CD4-positive, alpha-beta T cell treated with Interleukin-4 for 1 hour (primary cell): ENCODE measurements at places on chromosomes 7 and 10.

- peak; percentile 35 for DNase-seq
Measured at GRCh38 chr10:68897336-68897741, 3.8 kb upstream of the DDX50 start.

DNA sequence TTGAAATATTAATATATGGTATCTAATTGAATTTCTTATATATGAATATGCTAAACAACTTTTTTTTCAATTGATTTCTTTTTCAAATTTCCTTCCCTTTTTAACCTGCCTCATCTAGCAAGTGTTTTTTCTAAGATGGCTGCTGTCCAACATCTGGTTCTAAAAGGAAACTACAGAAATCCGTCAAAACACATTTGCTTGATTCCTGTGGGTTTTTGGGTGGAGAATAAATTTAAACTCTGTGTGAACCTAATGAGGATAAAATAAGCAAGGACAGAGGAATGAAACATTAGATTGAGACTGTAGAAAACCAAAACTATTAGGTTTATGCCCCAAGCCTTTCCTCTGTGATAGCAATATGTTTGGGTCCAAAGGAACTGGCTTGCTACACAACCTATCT is 75.5 kb upstream of the STARD3NL start:
- no peak for DNase-seq

- DNase-seq, result no peak
Measured at GRCh38 chr7:37550872-37551271, 102.2 kb upstream of the ELMO1 start.

- DNase-seq, result no peak
Measured at GRCh38 chr10:29048506-29048905, 240.4 kb upstream of the LYZL1 start.

- DNase-seq, result no peak
Measured at GRCh38 chr7:14432924-14433323, 443.5 kb upstream of the ETV1 start.

- DNase-seq, result no peak
Measured at GRCh38 chr7:101116898-101117297, 10.0 kb upstream of the SERPINE1 start.

DNA sequence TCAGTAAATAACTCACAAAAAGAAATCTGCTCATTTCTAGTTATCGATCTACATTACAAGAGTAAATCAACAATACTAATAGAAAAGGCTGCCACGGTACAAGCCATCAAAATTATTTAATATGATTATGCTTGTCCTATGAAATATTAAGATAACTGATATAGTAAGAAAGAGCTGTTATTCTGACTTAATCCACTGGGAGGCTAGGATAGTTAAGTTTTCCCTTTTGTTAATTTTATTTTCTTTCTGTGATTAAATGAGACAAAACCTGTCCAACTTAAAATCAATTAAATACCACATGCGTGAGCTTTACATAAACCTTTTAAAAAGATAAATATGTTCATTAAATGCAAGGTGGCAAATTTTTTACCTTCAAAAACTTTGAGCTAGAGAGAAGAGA is 114.8 kb downstream of the LMBR1 start:
- no peak for DNase-seq

DNA sequence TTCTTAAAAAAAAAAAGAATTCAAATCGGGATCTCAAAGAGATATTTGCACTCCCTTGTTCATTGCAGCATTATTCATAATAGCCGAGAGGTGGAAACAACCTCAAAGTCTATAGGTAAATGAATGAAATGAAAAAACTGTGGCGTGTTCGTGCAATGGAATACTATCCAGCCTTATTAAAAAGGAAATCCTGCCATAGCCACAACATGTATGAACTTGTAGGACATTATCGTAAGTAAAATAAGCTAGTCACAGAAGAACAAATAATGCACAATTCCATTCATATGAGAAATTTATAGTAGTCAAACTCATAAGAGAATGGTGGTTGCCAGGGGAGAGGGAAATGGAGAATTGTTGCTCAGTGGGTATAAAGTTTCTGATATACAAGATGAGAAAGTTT is 37.9 kb downstream of the GRK5 start:
- DNase-seq, result no peak

DNA sequence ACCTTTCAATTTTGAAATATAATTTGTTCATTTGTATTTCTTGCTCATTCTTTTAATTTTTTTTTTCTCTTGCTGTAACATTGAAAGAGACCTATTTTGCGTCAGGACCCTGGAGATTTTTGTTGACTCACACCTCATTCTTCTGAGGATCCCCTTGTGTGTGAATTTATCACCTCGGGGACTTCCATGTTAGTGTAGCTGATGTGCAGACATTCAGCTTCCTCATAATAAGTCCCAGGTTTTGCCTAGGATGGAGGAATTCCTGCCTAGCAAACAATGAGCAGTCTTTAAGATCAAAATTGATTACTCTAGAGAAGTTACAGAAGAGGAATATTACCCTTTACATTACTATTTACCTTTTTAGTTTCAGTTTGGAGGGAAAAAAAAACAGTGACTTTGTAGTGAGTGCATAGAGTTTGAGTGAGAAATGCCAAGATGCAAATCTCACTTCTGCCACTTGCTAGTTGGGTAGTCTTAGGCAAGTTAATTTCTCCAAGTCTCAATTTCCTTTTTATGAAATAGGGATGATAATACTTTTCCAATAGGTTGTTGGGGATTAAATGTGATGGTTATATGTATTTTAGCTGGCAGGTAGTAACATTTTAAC is 14.3 kb downstream of the TES start:
- DNase-seq, result peak; percentile 15

DNA sequence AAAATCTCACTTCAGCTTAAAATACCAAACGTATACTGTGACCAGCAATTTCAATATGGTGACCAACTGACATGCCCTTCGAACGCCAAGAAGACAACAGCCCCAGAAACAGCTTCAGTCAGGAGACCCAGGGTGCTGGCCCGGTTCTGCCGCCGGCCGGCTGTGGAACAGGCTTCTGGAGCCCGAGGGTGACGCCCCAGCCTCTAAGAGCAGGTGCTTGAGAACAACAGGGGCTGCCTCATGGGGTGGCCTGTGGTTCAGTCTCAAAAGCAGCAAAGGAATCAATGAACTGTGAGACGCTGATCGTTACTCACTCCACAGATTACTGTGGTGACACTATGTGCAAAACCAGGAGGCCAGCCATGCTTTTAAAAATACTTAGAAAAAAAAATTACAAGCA is 17.3 kb downstream of the GPER1 start:
- no peak for DNase-seq

DNA sequence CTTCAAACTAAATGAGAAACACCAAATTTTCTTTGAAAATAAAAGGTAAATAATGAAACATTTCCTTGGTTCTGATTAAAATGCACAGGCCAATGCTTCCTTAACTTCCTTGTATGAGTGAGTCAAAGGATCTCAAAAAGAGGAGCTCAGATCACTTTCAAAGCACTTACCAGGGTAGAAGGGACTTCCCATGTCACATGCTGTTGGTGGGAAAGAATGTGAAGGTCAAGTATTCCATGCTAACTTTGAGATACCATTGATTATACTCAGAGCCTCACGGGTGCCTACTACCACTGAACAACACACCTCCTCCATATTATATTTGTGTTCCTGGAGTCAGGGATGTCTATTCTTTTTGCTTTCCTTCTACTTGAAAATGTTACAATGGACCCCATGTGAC is 233.5 kb upstream of the KIAA1217 start:
- no peak for DNase-seq

GRCh38 chr7:110881721-110882120 is 209.2 kb upstream of the LRRN3 start:
- no peak for DNase-seq

DNA sequence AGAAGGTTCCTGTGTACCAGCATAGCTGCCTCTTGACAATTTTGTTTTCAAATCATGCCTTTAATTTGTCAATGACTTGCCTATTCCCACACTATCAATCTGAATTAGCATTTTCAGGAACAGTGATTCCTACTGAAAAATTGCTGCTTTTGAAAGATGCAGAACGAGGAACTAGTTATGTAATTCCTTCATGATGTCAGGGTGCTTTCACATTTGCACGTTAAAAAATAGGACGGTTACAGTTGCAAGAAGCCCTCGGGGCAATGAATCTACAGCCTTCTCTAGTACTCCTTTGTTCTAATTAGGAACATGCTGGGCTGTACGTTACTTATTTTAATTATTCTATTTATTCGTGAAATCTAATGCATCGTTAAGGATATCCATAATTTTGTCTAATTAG is 253.9 kb downstream of the OTUD1 start:
- no peak for DNase-seq

DNA sequence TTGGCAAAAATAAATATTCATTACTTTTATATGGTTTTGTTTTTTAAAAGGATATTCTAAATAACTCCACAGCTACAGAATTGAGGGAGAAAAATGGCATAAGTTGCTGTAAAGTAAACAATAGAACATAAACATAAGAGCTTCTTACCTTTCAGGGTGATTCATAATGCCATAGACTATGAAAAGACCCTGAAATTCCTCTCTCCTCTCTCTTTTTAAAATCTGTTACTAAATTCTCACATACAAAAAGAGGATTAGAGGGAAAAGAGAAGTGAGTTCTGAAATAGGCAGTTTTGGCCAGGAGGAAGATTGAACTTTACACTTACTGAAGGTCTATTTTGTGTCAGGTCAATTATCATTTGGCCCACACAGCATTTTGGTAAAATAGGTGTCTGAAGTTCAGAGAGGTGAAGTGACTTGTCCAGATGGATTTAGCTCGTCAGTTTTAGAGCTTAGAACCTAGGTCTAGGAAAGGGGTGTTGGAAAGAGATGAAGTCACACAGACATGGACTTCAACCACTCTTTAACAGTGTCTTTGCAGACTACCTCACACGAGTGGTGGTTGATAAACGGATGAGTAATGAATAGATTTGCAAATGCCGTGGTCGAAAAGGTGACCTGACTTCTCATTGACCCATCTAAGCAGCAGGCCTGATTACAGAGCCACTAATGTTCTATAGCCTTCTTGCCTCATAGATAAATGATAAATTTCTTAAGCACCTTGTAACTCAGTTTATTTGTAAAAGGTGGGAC is 190.6 kb upstream of the CCDC6 start:
- DNase-seq, result no peak

- no peak for DNase-seq
Measured at GRCh38 chr7:40015790-40016296, 65.8 kb downstream of the CDK13 start.

- DNase-seq, result no peak
Measured at GRCh38 chr10:101686133-101686925, 8.6 kb downstream of the FBXW4 start.

DNA sequence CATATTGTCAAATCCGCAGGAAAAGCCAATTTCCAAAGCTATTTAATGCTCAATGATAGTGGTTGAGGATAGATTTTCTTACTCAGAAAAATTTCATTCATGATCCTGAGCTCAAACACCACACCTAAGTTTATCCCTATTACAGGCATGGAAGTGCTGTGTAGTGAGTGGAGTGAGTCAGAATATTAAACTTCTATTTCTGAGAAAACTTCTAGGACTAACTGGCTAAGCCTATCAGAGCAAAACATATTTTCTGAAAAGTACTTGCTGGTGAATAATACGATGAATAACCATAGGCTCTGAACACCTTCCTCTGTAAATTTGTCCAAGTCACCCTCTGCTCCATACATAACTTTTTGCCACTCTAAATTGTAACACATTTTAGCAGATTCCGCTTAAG is 221.5 kb downstream of the SUGCT start:
- no peak for DNase-seq

GRCh38 chr10:52111101-52111891 is 202.8 kb upstream of the DKK1 start:
- DNase-seq, result no peak

- DNase-seq, result no peak
Measured at GRCh38 chr7:47303014-47303694, 278.8 kb downstream of the TNS3 start.

DNA sequence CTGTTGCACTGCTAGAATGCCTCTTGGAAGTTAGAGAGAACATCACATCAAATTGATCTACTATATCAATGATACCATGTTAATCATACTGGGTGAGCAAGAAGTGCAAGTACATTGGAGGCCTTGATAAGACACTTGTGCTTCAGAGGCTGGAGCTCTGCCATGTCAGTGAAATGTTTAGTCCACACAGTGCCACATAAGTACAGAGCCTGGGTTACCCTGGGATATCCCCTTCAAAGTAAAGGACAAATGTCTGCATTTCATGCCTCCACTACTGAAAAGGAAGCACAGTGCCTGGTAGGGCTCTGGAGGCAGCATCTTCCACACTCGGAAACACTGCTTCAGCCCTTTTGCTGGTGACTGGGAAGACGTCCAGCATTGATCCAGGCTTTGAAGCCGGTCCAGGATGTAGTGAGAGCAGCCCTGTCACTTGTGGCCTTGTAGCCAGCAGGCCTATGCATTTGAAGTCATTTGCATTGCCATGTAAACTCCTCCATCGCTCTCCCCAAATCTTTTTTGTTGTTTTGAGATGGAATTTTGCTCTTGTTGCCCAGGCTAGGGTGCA is 15.7 kb upstream of the STN1 start:
- DNase-seq, result no peak

- DNase-seq, result no peak
Measured at GRCh38 chr7:22598318-22598920, 98.4 kb upstream of the STEAP1B start.

- no peak for DNase-seq
Measured at GRCh38 chr7:40516376-40516775, 381.6 kb downstream of the SUGCT start.

- DNase-seq, result no peak
Measured at GRCh38 chr10:95356190-95356955, 65.6 kb upstream of the PDLIM1 start.

GRCh38 chr7:39526666-39527065 is 39.5 kb upstream of the YAE1 start:
- no peak for DNase-seq

DNA sequence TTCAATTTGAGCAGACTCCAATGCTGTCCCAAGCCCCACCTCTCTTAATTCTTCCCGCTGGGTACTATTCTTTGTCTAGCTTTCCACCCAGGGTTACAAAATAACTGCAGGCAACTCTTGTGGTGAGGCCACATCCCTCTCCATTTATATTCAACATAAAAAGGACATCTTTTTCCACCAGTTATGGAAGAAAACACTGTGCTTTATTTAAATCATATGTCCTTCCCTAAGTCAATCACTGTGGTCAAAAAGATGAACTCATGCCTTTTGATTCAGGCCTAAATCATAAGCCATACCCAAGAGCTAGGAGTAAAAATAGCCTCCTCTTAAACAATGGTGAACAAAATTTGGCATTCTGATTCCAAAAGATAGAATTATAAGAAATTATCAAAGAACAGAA is 386.0 kb downstream of the SEMA3D start:
- no peak for DNase-seq
